Activated T-helper 1 cell treated with anti-CD3 and anti-CD28 coated beads, Interleukin-2, amount 50 U/mL, for 16 hours (primary cell): ENCODE measurements at places on chromosomes 3 and 15.

DNA sequence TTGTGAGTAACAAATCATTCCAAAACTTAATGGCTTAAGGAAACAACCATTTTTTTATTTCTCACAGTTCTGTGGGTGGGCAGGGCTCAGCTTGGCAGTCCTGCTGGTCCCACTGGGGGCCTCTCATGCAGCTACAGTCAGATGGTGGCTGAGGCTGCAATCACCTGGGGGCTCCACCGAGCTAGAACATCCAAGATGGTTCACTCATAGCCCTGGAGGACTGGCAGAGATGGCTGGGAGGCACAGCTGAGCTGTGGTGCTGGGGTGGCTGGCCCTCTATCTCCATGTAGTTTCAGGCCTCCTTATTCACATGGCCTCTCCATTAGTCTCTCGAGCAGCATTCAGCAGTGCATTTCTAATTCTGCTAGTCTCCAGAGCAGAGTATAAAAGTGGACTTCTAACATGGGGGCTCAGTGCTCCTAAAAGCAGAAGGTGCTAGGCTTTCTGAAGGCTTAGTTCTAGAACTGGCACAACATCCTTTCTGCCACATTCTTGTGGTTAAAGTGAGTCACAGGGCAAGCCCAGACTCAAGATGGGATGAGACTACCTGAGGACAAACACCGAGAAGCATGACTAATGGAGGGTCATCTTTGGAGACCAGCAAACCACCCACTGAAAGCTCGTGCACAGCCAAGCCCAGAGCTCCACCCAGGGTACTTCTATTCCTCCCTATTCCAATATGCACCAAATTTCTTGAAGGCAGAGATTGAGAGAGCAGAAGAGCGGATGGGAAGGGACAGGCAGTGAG lies 6.3 kb downstream of the CAV3 start:
- no peak for DNase-seq

GRCh38 chr3:135260025-135260424 lies 465.0 kb downstream of the EPHB1 start:
- no peak for DNase-seq

DNA sequence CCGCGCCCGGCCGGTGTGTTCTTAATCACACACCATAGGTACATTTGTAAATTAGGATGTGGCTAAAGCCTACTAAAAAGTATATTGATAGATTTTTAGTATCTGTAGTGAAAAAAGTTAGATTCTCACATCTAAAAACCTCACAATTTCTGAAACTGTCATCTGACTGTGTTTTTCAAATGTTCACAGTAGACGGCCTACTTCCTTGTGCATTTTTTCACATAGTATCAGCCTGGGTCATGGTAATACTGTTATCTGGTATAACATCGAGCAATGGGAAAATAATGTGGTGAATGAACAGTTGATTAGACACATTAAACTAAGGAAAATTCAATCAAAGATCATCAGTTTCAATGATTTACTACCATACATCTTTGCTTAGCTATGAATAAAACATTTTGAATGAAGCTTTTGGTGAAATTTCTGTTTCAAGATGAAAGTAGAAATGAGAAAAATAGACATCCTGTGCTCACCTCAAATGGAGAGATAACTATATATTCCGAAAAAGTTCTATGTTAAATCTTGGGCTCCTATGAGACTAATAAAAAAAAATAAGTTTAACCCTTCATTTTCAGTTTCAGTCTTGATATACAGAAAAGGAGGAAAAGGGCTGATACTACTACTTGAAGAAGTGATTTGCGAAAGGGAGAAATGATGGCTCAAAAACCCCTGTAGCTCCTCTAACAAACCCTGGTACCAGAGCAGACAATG lies 262.7 kb downstream of the ZBTB20 start:
- no peak for DNase-seq

DNA sequence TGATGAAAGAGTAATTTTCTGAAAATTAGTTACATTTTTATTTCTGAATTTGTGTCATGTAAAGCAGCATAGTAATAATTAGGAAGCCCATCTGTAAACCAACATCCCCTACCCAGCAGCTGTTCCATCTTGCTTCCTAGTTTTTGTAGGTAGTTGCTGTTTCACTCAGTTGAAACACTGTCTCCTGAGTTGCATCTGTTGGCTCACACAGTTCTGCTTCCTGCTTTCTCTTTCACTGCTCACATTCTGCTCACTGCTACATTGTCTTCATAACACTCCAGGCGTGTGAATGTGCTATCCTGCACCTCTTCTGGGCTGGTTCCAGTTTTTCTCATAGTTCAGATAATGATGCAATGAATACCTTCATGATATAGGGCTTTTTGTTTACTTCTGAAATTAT lies 123.4 kb downstream of the EPHB1 start:
- no peak for DNase-seq

- no peak for DNase-seq
Measured at GRCh38 chr15:97598353-97598798, 362.1 kb upstream of the ARRDC4 start.

DNA sequence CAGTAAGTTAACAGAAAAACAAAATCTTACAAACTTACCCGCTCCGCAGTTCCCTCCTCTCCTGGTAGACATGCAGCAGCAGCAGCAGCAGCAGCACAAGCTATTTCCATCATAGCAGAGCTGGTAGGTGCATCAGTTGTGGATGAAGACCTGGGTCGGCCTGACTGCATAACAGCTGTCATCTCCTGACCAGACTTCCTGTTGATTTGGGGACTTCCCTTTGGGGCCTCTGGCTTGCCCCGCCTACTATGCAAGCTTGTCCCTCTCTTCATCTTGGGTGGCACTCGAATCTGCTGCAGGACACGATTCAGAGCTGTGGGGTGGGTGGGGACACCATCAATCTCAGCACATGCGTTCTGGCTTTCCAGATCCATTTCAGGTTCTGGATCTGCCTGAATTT lies 65.7 kb downstream of the TMCC1 start:
- DNase-seq = peak; percentile 15

DNA sequence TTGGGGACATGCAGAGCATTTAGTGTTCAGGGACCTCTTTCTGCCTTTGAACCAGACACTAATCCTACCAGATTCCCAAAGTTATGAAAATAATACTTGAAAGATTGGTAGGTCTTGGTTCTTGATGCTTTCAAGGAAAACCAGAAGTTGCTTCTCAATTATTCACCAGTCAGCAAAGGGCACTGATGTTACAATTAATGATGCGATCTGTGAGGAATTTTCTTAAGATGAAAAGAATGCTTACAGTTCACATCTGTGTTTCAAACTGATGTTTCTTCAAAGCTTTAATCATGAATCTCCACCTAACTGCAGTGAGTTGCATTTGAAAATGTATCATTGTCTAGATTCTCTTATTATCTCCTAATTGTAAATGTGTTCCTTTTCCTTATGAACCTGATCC lies 161.0 kb downstream of the NAALADL2 start:
- no peak for DNase-seq

DNA sequence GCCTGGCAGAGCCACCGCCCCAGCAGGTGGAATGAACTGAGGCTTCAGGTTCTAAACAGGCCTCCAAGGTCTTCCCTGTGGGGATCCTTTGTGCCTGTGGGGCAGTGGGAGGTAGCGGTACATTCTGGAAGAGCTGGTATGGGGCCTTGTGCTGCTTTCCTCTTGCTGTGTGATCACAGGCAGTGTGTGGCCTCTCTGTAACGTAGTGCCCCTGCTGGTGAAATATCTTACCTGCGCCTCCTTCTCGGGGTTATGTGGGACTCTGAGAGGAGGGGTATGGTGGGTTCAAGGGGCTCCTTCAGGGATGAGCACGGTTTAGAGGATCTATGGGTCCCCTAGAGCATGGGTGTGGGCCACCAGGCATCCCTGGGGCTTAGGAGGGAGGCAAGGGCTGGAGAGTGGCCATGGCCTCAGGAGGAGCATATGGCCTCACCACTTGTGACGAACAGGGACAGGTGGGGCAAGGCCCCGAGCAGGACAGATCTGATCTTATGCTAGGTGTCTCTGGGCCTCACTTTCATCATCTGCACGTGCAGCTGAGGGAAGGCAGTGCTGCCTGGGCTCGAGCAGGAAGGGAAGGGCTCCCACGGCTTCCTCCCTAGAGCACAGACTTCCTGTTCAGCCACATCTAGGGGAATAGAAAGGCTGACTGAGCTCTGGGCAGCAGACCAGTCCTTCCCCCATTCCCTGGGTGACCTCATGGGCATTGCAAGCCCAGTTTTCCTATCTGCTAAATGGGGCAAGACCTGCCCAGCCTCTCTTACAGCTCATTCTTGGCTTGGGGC lies 1.9 kb upstream of the ALS2CL start:
- no peak for DNase-seq

DNA sequence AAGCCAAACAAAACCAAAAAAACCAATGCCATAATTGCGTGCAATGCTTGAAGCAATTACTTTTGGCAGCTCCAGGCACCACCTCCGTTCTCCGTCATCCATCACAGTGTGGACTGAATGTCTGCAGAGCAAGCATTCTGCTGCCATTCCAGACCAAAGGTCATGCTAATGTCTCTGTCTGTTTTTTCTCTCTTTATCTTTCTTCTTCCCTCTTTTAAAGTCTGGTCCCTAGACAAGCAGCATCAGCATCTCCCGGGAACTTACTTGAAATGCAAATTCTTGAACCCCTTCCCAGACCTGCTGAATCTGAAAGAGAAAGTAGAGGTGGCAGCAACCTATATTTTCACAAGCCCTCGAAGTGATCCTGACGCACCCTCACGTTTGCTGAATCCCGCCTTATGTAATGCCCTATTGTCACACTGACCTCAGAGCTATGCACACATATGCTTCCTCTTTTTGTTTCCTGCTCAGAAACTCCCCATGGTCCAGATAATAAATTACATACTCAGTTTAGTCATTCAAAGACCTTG lies 297.3 kb upstream of the PROK2 start:
- no peak for DNase-seq

DNA sequence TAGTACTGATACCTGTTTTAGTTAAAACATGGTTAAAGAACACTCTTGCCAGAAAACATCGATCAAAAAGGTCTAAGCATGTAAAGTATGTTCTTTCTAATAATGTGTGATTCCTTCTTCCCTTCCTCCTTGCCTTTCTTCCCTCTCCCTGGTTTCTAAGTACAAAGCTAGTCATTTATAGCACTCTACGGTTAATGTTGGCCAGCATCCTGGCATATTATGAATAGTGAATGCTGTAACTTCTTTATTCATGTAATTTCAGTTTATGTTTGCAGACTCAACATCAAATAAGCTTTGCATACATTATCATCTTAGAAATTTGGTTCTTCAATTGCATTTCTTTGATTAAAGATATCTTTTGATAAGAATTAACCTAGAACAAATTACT lies 27.1 kb downstream of the P2RY12 start:
- DNase-seq = no peak

GRCh38 chr15:38252481-38253350 lies at the start of gene SPRED1:
Gene SPRED1, plus strand, starts transcription at chr15:38252836. Its CDS starts 350 bp downstream, at chr15:38253186.
- DNase-seq = peak; percentile 0

GRCh38 chr3:155938409-155938808 lies 68.0 kb downstream of the GMPS start:
- no peak for DNase-seq

- DNase-seq = no peak
Measured at GRCh38 chr3:54863366-54863765, 64.5 kb downstream of the LRTM1 start.

DNA sequence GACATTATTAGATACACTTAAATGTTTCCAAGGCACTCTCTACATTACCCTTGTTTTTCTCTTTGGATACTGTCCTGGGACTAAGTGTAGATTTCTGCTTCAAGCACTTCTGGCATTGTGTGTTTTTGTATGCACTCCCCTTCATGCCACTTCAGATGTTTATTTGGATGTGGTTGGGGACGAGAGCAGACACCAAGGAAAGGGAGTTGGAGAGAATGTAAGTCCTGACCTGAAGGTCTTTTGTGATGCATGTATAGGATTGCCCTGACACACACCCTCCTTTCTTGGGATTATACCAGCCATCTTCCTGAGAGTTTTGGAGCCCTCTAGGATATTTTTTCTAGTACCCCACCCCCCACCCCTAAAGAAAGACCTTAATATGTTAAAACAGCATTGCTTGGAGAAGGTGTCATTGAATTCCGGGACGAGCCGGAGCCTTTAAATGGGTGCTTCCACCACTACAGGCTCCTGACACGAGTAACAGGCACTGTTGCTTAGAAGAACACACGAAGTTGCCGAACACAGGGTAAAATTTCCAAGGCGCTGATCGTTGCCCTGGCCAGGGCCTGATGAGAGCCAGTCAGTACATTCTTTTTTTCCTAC lies 22.7 kb downstream of the PSMD6 start:
- no peak for DNase-seq

DNA sequence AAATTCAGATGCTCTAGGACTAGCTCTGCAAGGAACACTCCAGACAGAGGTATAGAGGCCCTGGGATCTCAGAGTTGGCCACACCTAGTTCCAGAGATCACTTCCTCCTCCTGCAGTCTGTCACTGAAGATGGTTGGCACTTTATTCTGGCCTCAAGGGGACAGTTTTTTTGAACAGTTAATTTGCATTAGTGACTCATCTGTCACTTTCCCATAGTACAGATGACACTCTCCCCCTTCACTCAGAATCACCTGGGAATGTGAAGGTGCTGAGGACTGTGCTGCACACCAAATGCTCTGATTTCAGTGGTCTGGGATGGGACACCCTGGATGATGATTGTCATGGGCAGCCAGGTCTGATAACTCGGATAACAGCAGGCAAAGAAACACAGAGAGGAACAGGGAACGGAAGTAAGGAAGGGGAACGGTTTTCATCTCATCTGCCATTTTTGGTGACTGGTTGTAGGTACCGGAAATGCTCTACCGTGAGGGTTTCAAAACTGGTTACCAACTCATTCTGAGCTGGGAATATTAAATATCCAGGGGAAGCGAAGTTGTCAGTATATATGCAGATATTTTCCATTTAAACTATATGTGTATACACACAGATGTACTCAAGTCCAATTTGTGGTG lies 232.5 kb upstream of the ST8SIA2 start:
- DNase-seq = no peak

DNA sequence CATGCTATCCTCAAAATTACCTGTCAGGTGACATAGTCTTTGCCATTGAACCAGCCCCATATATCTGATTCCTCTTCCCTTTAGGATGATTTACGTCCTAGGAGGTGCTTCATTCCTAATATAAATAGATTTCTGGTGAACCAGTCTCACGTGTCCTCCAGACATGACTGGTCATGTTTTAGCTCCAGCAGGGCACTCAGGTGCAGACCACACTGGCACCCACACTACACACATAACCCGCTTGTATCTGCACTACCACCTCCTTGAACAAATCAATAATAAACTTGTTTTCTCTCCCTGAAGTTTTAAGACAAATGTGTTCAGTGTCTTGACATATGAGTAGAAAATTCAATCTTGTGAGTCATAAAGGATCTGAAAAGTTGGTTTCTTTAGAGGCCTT lies 155.5 kb downstream of the GOLIM4 start:
- DNase-seq = no peak
